ENCODE measurements at places on chromosomes 4 and X.

GRCh38 chr4:41748074-41748570 is 403 bp downstream of the PHOX2B start:
- no peak for DNase-seq

DNA sequence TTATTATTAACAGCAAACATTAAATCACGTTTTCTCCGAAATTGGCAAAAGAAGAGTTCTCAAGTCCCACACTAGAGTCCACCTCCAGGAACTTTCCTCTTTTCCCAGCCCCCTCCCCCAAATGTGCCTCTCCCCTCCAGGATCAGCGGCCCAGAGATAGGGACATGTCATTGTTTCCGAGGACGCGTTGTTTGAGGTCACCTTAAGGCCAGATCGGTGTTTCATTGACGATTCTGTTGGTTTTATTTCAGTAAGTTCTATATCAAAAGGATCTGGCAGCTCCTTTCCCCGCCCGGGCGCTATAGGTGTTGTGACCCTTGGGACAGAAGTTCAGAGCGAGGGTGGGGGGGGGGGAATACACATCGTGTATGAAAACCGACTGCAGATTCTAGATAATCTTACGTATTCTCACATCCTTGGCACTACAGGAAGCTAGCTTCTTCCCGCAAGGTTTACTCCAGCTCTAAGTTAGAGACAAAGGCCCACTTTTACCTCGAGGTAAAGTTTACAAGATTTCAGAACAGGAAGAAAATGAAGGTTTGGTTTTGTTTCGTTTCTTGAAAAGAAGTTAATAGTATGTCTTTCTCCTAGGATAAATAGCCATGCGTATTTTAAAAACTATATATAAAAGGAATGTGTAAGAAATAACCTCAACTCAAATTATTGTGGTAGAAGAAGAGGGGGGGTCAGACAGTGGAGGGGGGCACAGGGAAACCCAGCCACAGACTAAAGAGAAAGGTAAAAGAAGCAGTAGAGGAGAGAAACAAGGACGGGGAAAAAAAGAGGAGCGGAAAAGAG is 739 bp upstream of the MSX1 start:
- peak; percentile 17 for DNase-seq

DNA sequence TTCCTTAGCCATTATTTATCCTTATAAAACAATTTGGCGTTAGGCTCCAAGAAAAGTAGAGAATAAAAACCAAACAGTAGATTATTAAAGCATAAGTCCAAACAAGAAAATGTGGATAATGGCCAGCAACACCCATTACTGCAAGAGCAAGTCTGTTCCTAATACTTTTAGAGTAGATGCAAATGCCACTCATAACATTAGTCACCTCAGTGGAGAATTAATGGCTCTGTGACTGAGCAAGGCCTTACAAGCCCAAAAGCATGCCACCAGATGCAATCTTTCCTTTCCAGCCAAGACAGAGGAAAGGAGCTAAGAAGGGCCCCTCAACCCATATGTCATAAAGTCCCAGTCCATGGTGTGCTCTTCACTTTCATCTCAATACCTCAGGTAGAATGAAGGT is 373.8 kb downstream of the OPHN1 start:
- DNase-seq, result no peak

DNA sequence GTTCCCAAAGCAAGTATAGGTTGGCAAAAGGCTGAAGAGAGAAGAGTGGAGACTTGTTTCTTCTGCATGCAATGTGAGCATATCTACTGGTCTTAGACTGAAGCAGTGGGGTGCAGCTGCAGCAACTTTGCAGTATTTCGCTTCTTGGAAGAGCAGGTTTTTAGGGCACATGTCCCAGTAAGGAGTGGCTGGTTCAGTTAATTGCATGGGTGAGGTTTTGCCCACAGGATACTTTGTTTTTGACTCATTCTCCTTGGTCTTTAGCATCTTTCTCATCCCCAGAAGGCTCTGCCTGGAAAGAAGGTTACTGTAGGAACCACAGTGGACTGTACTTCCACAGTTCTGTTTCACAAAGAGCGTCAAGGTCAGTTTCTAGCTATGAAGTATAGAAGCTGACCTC is 68.0 kb upstream of the NR3C2 start:
- DNase-seq, result no peak

DNA sequence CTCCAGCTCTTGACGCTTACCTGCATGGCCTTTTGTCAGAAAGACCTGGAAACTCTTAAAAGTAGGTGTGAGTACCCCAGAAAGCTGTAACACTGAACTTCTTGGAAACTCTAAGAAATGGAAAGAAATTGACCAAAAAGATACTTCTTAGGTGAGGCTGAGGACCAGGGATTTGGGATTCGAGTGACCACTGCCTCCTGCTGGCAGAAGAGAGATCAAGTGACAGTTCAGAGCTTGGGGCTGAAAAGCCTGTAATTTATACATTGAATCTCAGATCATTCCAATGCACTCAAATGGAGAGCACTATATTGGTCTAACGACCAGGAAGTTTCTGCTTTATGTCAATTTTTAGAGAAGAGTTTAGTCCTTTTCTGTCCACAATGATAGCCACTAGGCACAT is 204.6 kb downstream of the PDGFRA start:
- no peak for DNase-seq

DNA sequence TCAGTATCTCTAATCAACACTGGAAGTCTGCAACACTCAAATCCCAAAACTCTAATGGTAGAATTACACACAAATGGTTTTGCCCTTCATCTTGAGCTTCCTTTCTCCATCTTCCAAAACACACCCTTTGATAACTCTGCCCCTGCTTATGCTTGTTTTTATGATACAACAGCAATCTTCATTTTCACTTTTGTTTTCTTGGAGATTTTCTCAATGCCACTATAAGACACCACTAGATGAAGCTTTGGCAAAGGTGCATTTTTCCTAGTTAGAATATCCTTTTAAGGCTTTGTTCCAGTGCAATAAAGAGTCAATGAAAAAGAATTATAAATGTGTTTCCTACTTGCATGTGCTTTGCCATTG is 472.4 kb upstream of the NWD2 start:
- no peak for DNase-seq

DNA sequence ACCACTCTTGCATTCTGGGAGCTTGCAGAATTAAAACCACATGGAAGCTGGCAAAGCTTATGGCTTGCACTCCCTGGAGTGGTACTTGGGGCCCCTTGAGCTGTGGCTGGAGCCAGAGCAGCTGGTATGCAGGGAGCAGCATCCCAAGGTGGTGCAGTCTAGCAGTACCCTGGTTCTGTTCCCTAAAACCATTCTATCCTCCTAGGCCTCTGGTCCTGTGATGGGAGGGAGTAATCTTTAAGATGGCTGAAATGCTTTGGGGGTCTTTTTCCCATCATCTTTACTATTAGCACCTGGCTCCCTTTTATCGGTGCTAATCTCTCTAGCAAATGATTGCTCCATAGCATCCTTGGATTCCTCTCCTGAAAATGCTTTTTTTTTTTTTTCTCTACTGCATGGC is 56.1 kb downstream of the MAGEB17 start:
- DNase-seq, result no peak
